ENCODE measurements at places on chromosomes 5 and 9. TPM values are rescaled to one million over a fixed set of nuclear protein-coding genes. Genes with fewer than 3 reads are reported as not detected.

RASEF gene
- 7.0 TPM for polyA plus RNA-seq

SOX30 gene
- polyA plus RNA-seq, result 0.08 TPM

ANKDD1B gene
- polyA plus RNA-seq, result 0.37 TPM

ZFP62 gene
- 20.5 TPM for polyA plus RNA-seq

ASTN2 gene
- 3.1 TPM for polyA plus RNA-seq

FAM163B gene
- not detected for polyA plus RNA-seq

GABRA1 gene
- polyA plus RNA-seq, result not detected

SNCAIP gene
- 0.83 TPM for polyA plus RNA-seq

FBP2 gene
- 17.8 TPM for polyA plus RNA-seq

LRRC8A gene
- 13.6 TPM for polyA plus RNA-seq

DNA sequence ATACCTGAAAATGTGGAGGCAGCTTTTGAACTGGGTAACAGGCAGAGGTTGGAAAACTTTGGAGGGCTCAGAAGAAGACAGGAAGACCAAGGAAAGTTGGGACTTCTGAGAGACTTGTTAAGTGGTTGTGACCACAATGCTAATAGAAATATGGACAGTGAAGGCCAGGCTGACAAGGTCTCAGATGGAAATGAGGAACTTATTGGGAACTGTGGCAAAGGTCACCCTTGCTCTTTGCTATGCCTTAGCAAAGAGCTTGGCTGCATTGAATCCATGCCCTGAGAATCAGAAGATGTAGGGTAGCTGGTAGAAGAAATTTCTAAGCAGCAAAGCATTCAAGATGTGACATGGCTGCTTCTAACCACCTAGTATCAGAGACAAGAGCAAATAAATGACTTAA is 244.4 kb upstream of the ADRA1B start:
- H3K4me3 ChIP-seq, result no peak overlapping the region
- no peaks in the 10 kb centered on the region for H3K4me1 ChIP-seq
- DNase-seq, result no peak
- no peaks in the 10 kb centered on the region for H3K27me3 ChIP-seq
- no peak overlapping the region for H3K27ac ChIP-seq

- H3K27ac ChIP-seq, result no peak overlapping the region
- no peak overlapping the region for H3K4me3 ChIP-seq
- no peaks in the 10 kb centered on the region for H3K27me3 ChIP-seq
- no peaks in the 10 kb centered on the region for H3K36me3 ChIP-seq
- no peaks in the 10 kb centered on the region for H3K4me1 ChIP-seq
Measured at GRCh38 chr9:28120184-28120583, 546.9 kb upstream of the C9orf72 start.

DNA sequence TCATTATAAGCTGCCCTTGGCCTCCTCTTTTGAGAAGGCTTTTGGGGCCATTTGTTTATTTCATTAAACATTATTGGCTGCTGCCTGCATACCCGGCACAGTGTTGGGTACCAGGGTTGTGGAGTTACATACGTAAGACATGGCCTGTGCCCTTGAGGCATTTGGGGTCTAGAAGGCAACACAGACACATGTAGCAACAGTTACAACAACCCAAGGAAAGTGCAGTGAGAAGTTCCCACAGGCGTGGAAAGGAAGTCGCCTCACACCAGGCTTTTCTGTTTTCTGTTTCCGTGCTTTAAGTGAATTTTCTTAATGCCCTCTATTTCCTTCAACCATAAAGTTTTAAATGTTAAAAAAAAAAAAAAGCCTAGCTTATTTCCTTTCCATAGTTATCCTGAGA is 47.4 kb downstream of the GALNT10 start:
- no peak for DNase-seq
- no peak overlapping the region for H3K4me3 ChIP-seq
- H3K27ac ChIP-seq, result no peak overlapping the region
- H3K36me3 ChIP-seq, result no peaks in the 10 kb centered on the region

- peaks cover 8% of the 10 kb centered on the region for H3K36me3 ChIP-seq
- DNase-seq, result no peak
- peaks cover 62% of the 10 kb centered on the region for H3K27me3 ChIP-seq
- H3K4me1 ChIP-seq, result peaks cover 37% of the 10 kb centered on the region
- H3K4me3 ChIP-seq, result peak overlapping the region; percentile 71
Measured at GRCh38 chr5:135028791-135029476, 5.1 kb downstream of the PITX1 start.

DNA sequence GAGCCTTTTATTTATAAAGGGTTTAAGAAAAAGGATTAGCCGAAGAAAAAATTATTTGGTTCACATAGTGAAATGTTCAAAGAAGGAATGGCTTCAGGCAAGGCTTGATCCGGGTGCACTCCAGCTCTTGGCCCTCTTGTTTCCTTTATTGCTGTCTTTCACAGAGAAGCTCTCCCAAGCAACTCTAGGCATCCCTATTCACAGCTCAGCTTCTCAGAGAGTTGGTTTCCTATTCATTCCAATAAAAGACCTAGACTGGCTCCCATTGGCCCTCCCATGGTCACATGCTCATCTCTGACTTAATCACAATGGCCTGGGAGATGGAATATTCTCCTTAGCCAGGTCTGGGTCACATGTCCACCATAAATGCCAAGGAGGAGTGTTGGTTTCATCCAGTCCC is 9.4 kb upstream of the FGFR4 start:
- no peaks in the 10 kb centered on the region for H3K27me3 ChIP-seq
- no peak overlapping the region for H3K27ac ChIP-seq
- no peak overlapping the region for H3K4me3 ChIP-seq
- H3K4me1 ChIP-seq, result no peaks in the 10 kb centered on the region
- H3K36me3 ChIP-seq, result no peaks in the 10 kb centered on the region
- no peak for DNase-seq

DNA sequence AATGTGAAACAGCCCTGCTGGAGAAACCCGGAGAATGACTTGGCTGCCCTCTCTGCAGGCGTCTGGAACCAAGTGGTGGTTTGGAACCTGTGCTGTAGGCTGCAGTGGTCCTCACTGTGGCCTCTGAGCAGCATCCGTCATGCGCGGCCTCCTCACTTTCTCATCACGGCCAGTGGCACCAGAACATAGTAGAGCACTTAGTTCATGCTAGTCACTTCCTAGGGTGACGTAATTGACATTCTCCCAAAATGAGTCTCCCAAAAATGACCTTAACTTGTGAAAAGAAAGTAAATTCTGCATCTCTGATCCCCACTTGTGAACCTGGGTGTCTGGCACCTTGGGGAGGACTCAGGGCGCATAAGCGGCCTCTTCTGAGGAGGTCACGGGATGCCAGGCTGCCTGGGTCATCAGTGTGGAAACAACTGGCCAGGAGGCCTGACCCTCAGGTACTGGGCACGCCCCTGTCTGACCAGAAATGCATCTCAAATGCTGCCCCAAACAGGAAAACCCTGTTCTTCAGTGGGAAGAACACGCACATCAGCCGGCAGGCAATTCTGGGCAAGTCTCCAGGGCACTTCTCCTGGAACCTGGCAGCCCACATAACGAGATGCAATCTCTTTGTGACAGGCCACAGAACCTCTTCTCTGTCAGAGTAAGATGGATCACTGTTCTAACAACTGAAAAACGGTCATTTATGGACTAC is 36.6 kb upstream of the SPTLC1 start:
- H3K27ac ChIP-seq, result no peak overlapping the region
- H3K27me3 ChIP-seq, result no peaks in the 10 kb centered on the region
- no peaks in the 10 kb centered on the region for H3K4me1 ChIP-seq
- DNase-seq, result peak; percentile 62

- H3K36me3 ChIP-seq, result no peaks in the 10 kb centered on the region
- no peak overlapping the region for H3K27ac ChIP-seq
- peaks cover 17% of the 10 kb centered on the region for H3K4me1 ChIP-seq
Measured at GRCh38 chr5:115439639-115440038, 104.9 kb downstream of the FEM1C start.

- H3K4me1 ChIP-seq, result no peaks in the 10 kb centered on the region
- no peak overlapping the region for H3K4me3 ChIP-seq
- no peaks in the 10 kb centered on the region for H3K27me3 ChIP-seq
- no peak for DNase-seq
- no peak overlapping the region for H3K27ac ChIP-seq
- no peaks in the 10 kb centered on the region for H3K36me3 ChIP-seq
Measured at GRCh38 chr5:86665984-86666760, 48.4 kb downstream of the COX7C start.

DNA sequence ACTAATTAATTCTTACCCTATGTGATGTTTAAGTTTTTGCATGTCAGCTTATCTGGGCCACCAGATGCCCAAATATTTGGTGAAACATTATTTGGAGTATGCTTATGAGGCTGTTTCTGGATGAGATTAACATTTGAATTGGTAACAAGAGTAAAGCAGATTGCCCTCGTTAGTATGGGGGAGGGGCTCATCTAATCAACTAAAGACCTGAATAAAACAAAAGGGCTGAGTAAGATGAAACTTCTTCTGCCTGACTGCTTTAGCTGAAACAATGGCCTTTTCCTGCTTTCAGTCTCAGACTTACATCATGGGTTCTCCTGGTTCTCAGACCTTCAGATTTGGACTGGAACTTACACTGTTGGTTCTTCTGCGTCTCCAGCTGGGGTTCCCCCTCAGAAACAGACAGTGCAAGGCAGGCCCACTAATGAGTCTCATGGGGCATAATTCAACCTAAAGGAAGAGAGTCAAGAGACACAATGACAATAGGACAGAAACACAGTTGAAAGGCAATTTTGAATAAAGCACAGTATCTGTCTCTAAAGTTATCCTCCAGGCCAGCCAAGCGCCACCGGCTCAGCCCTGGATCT is 288.4 kb downstream of the CAAP1 start:
- H3K4me3 ChIP-seq, result no peak overlapping the region
- H3K27ac ChIP-seq, result no peak overlapping the region
- H3K36me3 ChIP-seq, result no peaks in the 10 kb centered on the region
- no peaks in the 10 kb centered on the region for H3K4me1 ChIP-seq

DNA sequence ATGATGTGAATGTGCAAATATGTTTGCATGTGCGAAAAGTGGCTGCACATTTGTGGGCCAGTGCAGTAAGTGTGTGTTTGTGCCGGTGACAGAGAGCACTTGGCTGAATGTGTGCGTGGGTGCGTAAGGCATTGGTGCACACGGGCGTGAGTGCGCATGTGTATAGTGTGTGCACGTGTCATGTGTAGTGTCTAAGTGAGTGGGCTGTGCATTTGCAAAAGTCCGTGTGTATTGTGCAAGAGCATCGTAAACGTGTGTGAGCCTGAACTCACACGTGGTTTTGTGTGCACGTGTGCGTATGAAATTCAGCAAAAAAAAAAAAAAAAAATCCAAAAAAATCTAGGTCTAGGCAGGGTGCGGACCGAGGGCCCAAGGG is 6.5 kb upstream of the EBF1 start:
- H3K27me3 ChIP-seq, result peaks cover 99% of the 10 kb centered on the region
- no peaks in the 10 kb centered on the region for H3K36me3 ChIP-seq
- H3K4me1 ChIP-seq, result peaks cover 28% of the 10 kb centered on the region
- peak overlapping the region; percentile 39 for H3K4me3 ChIP-seq

- peak; percentile 82 for DNase-seq
- no peaks in the 10 kb centered on the region for H3K36me3 ChIP-seq
- H3K4me1 ChIP-seq, result peaks cover 15% of the 10 kb centered on the region
- H3K27ac ChIP-seq, result no peak overlapping the region
- no peaks in the 10 kb centered on the region for H3K27me3 ChIP-seq
Measured at GRCh38 chr5:61631438-61631941, 299.4 kb downstream of the ZSWIM6 start.

DNA sequence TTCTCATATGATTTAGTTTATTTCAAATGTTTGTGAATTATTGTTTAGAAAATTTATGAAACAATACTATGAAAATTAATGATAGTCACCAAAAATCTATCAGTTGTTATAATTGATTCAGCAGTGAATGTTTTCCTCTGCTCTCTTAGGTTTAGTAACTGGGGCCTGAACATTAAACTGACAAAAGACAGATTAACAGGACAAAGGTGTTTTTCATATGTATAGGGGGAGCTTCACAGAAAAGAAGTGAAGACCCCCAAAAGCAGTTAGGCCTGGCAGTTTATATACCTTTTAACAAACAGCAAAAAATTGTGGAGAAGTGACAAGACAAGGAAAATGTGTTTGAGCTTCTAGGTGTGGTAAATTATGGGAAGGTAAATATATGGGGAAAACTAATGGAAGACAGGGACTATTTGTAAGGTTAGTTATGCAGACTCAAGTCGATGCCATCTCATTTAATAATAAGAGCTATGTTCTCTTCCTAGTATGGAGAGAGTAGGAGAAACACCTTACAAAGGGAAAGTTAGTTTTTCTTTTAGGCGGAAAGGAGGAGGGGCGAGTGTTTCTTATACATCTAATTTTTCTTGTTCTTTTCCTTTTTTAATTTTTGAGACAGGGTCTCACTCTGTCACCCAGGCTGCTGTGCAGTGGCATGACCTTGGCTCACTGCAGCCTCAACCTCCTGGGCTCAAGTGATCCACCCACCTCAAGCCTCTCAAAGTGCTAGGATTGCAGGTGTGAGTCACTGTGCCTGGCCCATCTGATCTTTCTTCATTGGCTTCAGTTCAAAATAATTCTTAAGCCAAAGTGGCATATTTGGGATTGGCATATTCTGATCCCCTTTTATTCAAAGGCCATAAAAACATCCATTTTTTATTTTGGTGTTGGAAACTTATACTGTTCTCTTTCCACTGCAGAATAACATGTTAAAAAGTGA is 77.8 kb downstream of the C9orf153 start:
- no peaks in the 10 kb centered on the region for H3K36me3 ChIP-seq
- no peak for DNase-seq
- H3K4me1 ChIP-seq, result no peaks in the 10 kb centered on the region
- no peaks in the 10 kb centered on the region for H3K27me3 ChIP-seq
- H3K4me3 ChIP-seq, result no peak overlapping the region
- H3K27ac ChIP-seq, result no peak overlapping the region

GRCh38 chr9:14989811-14990210 is 79.6 kb upstream of the FREM1 start:
- H3K27ac ChIP-seq, result no peak overlapping the region
- no peaks in the 10 kb centered on the region for H3K4me1 ChIP-seq
- no peaks in the 10 kb centered on the region for H3K27me3 ChIP-seq

DNA sequence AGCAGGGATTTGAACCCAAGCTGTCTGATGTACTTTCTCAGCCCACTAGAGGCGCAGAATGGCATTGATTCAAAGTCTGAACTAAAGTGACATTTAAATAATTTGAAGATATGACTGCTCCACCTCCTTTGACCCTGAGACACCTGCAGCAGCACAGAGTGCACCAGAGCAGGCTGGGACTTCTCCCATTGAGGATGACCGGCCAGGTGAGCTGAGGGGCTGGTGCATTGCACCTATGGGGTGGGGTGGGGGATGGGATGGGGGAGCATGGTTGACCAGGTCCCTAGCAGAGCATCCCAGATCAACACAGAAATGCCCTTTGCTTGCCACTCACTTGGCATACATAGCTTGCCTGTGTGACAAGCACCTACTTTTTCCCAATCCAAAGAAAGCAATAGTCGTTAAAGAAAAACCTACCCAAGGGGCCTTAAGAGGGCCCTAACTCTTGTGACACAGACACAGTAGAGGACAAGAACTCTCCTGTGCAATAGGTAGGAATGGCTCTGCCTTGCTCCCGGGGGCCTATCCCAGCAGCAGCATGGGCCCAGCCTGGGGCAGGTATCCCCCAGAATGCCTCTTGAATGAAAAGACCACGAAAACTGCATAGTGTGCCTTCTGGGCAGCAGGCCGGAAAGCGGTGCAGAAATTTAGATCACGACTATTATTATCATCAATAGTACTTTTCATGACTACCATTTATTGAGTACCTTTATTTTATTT is 6.5 kb downstream of the SH3PXD2B start:
- no peaks in the 10 kb centered on the region for H3K27me3 ChIP-seq
- DNase-seq, result no peak
- no peak overlapping the region for H3K27ac ChIP-seq
- H3K4me1 ChIP-seq, result peaks cover 98% of the 10 kb centered on the region

GRCh38 chr5:95956900-95957293 is 4.8 kb downstream of the ELL2 start:
- H3K27ac ChIP-seq, result peak overlapping the region; percentile 56
- DNase-seq, result no peak
- no peaks in the 10 kb centered on the region for H3K36me3 ChIP-seq
- peaks cover 25% of the 10 kb centered on the region for H3K4me1 ChIP-seq
- H3K4me3 ChIP-seq, result peak overlapping the region; percentile 89

GRCh38 chr9:94767331-94768072 is 41.0 kb downstream of the AOPEP start:
- no peak overlapping the region for H3K27ac ChIP-seq
- no peak for DNase-seq
- no peaks in the 10 kb centered on the region for H3K4me1 ChIP-seq
- H3K27me3 ChIP-seq, result no peaks in the 10 kb centered on the region
